Progenitor cell of endocrine pancreas (in vitro differentiated cells): ENCODE measurements at places on chromosomes 6 and 20. TPM values are rescaled to one million over a fixed set of nuclear protein-coding genes. Genes with fewer than 3 reads are reported as not detected.

DNA sequence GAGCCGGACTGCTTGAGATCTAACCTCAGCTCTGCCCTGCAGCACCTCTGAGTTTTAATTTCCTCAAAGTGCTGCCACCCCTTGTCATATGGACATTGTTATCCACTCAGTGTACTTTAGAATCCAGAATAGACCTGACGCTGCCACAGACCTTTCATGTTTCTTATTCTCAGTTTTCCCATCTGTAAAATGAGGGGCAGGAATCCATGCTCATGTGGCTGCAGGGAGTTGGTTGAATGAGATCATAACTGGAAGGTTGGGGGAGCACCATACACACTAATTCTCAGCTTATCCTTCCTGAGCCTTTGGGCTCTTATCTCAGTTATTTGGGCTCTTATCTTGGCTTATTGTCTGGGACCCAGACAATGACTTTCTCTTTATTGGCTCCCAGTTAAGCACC is 2.3 kb downstream of the PABPC1L start:
- H3K27me3 ChIP-seq, result no peaks in the 10 kb centered on the region
- no peak for DNase-seq
- H3K4me3 ChIP-seq, result no peak overlapping the region
- peaks cover 15% of the 10 kb centered on the region for H3K36me3 ChIP-seq
- peaks cover 13% of the 10 kb centered on the region for H3K4me1 ChIP-seq
- peak overlapping the region; percentile 76 for H3K27ac ChIP-seq

GRCh38 chr6:150627585-150628025 is 27.9 kb downstream of the PLEKHG1 start:
- H3K4me3 ChIP-seq, result no peak overlapping the region
- peaks cover 12% of the 10 kb centered on the region for H3K36me3 ChIP-seq
- DNase-seq, result no peak
- peaks cover 58% of the 10 kb centered on the region for H3K4me1 ChIP-seq
- H3K27ac ChIP-seq, result peak overlapping the region; percentile 17
- H3K27me3 ChIP-seq, result no peaks in the 10 kb centered on the region

EFCAB8 gene
- total RNA-seq, result 0.29 and 0.91 TPM in 2 replicates

GLP1R gene
- 3.9 and 4.0 TPM in 2 replicates for total RNA-seq

DNA sequence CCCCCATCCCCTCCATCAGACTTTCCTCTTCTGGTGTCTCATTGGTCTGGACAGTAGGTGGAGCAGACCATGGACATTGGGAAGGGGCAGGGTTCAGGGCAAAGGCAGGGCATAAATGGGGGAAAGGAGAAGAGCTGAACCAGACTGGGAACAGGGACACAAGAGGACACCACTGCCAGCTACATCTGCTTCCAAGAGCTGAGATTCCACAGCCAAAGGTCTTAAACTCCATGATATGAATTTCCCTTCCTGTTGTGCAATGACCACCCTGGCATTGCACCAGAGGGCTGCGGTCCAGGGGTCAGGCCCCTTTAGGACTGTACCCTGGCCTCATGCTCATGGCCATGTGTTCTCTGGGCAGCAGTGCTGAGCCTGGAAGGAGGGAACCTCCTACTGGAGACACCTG is 137.9 kb downstream of the MAFB start:
- H3K4me1 ChIP-seq, result no peaks in the 10 kb centered on the region
- H3K36me3 ChIP-seq, result no peaks in the 10 kb centered on the region
- no peak for DNase-seq
- H3K27ac ChIP-seq, result no peak overlapping the region

- H3K4me3 ChIP-seq, result no peak overlapping the region
- peaks cover 2% of the 10 kb centered on the region for H3K4me1 ChIP-seq
- no peak overlapping the region for H3K27ac ChIP-seq
- H3K36me3 ChIP-seq, result no peaks in the 10 kb centered on the region
Observed at GRCh38 chr6:25010902-25011625, 75.3 kb upstream of the RIPOR2 start.

- no peak overlapping the region for H3K27ac ChIP-seq
- H3K4me1 ChIP-seq, result peaks cover 32% of the 10 kb centered on the region
- no peak overlapping the region for H3K4me3 ChIP-seq
- no peak for DNase-seq
- H3K36me3 ChIP-seq, result no peaks in the 10 kb centered on the region
Observed at GRCh38 chr6:39215640-39216158, 13.6 kb downstream of the KCNK5 start.

CABLES2 gene
- total RNA-seq, result 20.4 and 21.7 TPM in 2 replicates

DNA sequence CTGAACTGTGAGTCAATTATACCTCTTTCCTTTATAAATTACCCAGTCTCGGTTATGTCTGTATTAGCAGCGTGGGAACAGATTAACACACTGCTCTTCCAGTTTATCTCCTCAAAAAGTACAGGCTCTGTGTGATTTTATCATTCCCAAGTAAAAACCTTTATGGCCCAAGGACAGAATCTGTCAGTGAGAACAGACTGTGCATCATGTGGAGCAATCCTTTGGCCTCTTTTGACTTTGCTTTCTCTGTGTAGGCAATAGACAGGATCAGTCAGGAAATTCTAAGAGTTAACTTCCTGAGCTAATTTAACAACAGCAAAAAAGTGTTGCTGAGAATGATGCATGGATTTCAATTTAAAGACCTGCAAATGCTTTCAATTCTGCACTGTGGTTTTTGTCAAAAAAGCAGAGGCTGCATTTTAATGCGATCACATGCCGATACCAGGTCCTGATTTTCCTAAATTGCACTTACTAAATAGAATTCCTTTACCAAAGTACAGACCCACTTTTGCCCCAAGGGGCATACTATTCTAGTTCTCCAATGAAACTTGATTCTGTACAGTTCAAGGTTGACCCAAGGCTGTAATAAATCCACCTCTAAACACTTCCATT is 246.7 kb upstream of the MARCKS start:
- no peaks in the 10 kb centered on the region for H3K36me3 ChIP-seq
- H3K27ac ChIP-seq, result no peak overlapping the region
- H3K4me1 ChIP-seq, result peaks cover 22% of the 10 kb centered on the region
- H3K4me3 ChIP-seq, result no peak overlapping the region
- DNase-seq, result no peak

TAAR9 gene
- not detected in 2 replicates for total RNA-seq

- H3K4me3 ChIP-seq, result no peak overlapping the region
- peaks cover 19% of the 10 kb centered on the region for H3K4me1 ChIP-seq
- H3K27ac ChIP-seq, result no peak overlapping the region
- DNase-seq, result no peak
- H3K36me3 ChIP-seq, result no peaks in the 10 kb centered on the region
Observed at GRCh38 chr20:14878676-14879019, 541.2 kb upstream of the FLRT3 start.

ADGRF4 gene
- 2.6 TPM in 2 replicates for total RNA-seq

DNA sequence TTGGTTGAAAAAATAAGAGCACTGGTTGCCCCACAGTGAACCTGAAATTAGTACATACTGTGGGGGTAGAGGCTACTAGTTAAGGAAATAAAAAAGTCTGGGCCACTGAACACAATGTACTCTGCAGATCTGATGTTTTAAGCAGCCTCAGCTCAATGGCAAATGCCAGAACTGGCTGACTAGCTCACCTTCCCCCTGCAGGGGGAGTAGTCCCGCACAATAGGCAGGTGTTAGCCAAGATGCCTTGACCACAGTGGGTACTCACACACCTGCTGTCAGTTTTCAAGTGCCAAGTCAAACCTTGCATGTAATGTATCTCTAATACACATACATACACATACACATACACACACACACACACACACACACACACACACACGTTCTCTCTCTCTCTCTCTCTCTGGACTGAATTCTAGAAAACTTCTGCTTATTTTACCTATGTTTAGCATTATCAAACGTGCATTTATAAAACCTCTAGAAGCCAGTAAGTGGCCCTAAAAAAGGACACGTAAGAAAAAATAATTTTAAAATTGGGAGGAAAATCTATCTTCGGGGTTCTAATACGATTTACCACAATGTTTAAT is 36.1 kb downstream of the GMDS start:
- no peak overlapping the region for H3K4me3 ChIP-seq
- no peaks in the 10 kb centered on the region for H3K27me3 ChIP-seq
- H3K36me3 ChIP-seq, result no peaks in the 10 kb centered on the region
- no peak overlapping the region for H3K27ac ChIP-seq

DCDC2 gene
- total RNA-seq, result 22.2 and 28.2 TPM in 2 replicates

TMEM244 gene
- not detected in 2 replicates for total RNA-seq

DNA sequence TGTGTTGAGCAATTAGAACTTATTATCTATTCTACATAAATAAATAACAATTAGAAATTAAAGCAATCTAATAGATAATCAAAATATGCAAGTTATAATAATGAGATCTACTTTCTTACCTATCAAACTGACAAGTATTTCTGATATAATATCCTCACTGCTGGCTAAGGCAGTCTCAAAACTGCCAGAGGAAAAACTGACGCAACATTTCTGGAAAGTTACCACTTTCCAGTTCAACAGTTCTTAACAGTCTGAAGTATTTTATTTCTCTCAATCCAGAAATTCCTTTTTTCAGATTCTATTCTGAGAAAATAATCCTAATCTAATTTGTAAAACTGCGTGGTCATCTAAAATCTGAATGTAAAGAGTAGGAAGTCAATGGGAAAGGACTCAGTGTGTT is 121.0 kb downstream of the TRDN start:
- H3K36me3 ChIP-seq, result no peaks in the 10 kb centered on the region
- no peak overlapping the region for H3K27ac ChIP-seq
- H3K4me1 ChIP-seq, result peaks cover 17% of the 10 kb centered on the region
- DNase-seq, result no peak
- no peaks in the 10 kb centered on the region for H3K27me3 ChIP-seq
- no peak overlapping the region for H3K4me3 ChIP-seq

GRCh38 chr6:25504661-25505060 is 147.4 kb upstream of the SCGN start:
- no peak overlapping the region for H3K4me3 ChIP-seq
- peaks cover 11% of the 10 kb centered on the region for H3K36me3 ChIP-seq
- no peaks in the 10 kb centered on the region for H3K27me3 ChIP-seq
- DNase-seq, result no peak
- no peaks in the 10 kb centered on the region for H3K4me1 ChIP-seq
- H3K27ac ChIP-seq, result no peak overlapping the region

GRCh38 chr20:35901678-35902544 is 52.4 kb downstream of the SCAND1 start:
- H3K36me3 ChIP-seq, result peaks cover 1% of the 10 kb centered on the region
- H3K27ac ChIP-seq, result peak overlapping the region; percentile 4
- DNase-seq, result no peak
- no peak overlapping the region for H3K4me3 ChIP-seq

MLN gene
- not detected in 2 replicates for total RNA-seq

GRCh38 chr6:119604124-119604523 is 254.6 kb upstream of the MAN1A1 start:
- H3K36me3 ChIP-seq, result no peaks in the 10 kb centered on the region
- H3K4me1 ChIP-seq, result peaks cover 3% of the 10 kb centered on the region
- H3K27ac ChIP-seq, result no peak overlapping the region
- H3K27me3 ChIP-seq, result no peaks in the 10 kb centered on the region
- no peak for DNase-seq

GRCh38 chr6:20655317-20655716 is 121.1 kb downstream of the CDKAL1 start:
- H3K36me3 ChIP-seq, result peaks cover 16% of the 10 kb centered on the region
- H3K27me3 ChIP-seq, result no peaks in the 10 kb centered on the region
- H3K4me1 ChIP-seq, result peaks cover 36% of the 10 kb centered on the region
- no peak overlapping the region for H3K27ac ChIP-seq
- DNase-seq, result no peak

GRCh38 chr6:26543953-26544352 is 5.8 kb downstream of the HMGN4 start:
- H3K4me3 ChIP-seq, result no peak overlapping the region
- H3K27me3 ChIP-seq, result peaks cover 15% of the 10 kb centered on the region
- H3K27ac ChIP-seq, result no peak overlapping the region
- H3K36me3 ChIP-seq, result peaks cover 24% of the 10 kb centered on the region
- peaks cover 11% of the 10 kb centered on the region for H3K4me1 ChIP-seq

- H3K27me3 ChIP-seq, result peaks cover 63% of the 10 kb centered on the region
- no peak overlapping the region for H3K27ac ChIP-seq
- no peak for DNase-seq
- H3K4me1 ChIP-seq, result peaks cover 3% of the 10 kb centered on the region
Observed at GRCh38 chr6:14174996-14175395, 57.4 kb downstream of the CD83 start.

- no peak overlapping the region for H3K4me3 ChIP-seq
- no peak for DNase-seq
- peaks cover 58% of the 10 kb centered on the region for H3K4me1 ChIP-seq
- H3K27me3 ChIP-seq, result peaks cover 18% of the 10 kb centered on the region
- H3K27ac ChIP-seq, result no peak overlapping the region
- no peaks in the 10 kb centered on the region for H3K36me3 ChIP-seq
Observed at GRCh38 chr6:106080763-106081095, 5.4 kb upstream of the PRDM1 start.

DNA sequence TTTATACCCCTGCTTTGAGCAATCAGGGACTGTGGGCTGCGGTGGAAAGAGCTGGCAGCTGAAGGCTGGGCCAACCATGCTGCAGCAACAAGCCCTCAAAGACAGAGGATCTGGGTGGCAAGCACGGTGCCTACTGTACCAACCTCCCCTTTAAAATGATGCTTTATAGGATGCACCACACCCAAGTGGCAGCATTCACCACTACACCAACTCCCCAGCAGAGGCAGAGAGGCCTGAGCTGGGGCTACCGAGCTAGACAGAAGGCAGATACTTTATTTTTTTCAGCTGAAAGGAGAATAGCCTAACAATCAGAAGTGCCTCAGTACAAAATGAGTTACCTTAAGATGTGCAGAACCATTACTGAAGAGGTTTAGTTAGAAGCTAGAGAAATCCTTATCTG is 31.4 kb downstream of the KIF16B start:
- no peaks in the 10 kb centered on the region for H3K36me3 ChIP-seq
- no peak overlapping the region for H3K4me3 ChIP-seq
- peaks cover 8% of the 10 kb centered on the region for H3K4me1 ChIP-seq
- no peak overlapping the region for H3K27ac ChIP-seq
- H3K27me3 ChIP-seq, result no peaks in the 10 kb centered on the region

PDE10A gene
- 14.4 and 17.8 TPM in 2 replicates for total RNA-seq

GRCh38 chr6:40822619-40823018 is 216.4 kb downstream of the UNC5CL start:
- H3K27ac ChIP-seq, result no peak overlapping the region
- H3K36me3 ChIP-seq, result no peaks in the 10 kb centered on the region
- no peak overlapping the region for H3K4me3 ChIP-seq
- H3K27me3 ChIP-seq, result peaks cover 33% of the 10 kb centered on the region
- H3K4me1 ChIP-seq, result no peaks in the 10 kb centered on the region
- DNase-seq, result no peak

EPPIN gene
- total RNA-seq, result not detected in 2 replicates

DNA sequence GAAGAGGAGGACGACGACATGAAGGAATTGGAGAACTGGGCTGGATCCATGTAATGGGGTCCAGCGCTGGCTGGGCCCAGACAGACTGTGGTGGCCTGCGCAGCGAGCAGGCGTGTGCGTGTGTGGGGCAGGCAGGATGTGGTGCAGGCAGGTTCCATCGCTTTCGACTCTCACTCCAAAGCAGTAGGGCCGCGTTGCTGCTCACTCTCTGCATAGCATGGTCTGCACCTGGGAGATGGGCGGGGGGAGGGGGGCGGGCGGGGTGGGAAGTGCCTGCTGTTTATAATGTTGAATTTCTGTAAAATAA is 42.3 kb downstream of the CHMP4B start:
- H3K36me3 ChIP-seq, result peaks cover 36% of the 10 kb centered on the region
- DNase-seq, result no peak
- H3K27ac ChIP-seq, result no peak overlapping the region
- no peaks in the 10 kb centered on the region for H3K4me1 ChIP-seq

DNA sequence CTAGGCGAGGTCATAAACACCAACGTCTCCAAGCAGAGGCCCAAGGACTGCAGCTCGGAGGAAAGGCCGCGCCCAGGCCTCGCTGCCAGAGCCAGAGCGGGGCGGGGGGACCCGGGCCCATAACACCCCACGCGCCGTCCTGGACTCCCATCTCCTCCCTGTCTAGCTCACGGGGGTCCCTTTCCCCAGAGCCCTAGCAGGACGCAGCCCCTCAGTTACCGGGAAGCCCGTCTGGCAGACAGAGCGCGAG is 44.9 kb downstream of the MDFI start:
- H3K4me1 ChIP-seq, result peaks cover 2% of the 10 kb centered on the region
- H3K27ac ChIP-seq, result no peak overlapping the region
- H3K36me3 ChIP-seq, result no peaks in the 10 kb centered on the region
- no peak for DNase-seq
